Epithelial cell of proximal tubule (primary cell): ENCODE measurements at places on chromosomes 1 and 21. TPM values are rescaled to one million over a fixed set of nuclear protein-coding genes. Genes with fewer than 3 reads are reported as not detected.

GRCh38 chr1:209609041-209609790 is 25.7 kb downstream of the CAMK1G start:
- DNase-seq, result no peak

The FCRL6 gene
- total RNA-seq, result not detected in 2 replicates

- DNase-seq, result no peak
Observed at GRCh38 chr1:51517361-51518032, 1.6 kb downstream of the EPS15 start.

DNA sequence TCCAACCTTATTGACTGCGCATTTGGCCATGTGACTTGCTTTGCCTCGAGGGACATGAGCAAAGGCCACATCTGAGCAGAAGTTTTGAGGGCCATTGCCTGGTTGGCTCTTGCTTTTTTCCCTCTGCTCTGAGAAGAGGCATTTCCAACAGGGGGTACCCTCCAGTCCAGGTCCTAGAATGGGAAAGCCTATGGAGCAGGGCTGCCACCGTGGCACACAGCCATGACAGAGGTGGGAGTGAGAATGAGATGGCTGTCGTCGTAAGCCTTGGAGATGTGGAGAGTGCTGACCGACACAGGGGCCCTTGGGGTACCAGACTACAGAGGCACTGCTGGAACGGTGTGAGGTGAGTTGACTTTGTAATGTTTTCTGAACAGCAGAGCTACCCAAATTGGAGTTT is 103.0 kb downstream of the KCNJ15 start:
- DNase-seq, result no peak

DNA sequence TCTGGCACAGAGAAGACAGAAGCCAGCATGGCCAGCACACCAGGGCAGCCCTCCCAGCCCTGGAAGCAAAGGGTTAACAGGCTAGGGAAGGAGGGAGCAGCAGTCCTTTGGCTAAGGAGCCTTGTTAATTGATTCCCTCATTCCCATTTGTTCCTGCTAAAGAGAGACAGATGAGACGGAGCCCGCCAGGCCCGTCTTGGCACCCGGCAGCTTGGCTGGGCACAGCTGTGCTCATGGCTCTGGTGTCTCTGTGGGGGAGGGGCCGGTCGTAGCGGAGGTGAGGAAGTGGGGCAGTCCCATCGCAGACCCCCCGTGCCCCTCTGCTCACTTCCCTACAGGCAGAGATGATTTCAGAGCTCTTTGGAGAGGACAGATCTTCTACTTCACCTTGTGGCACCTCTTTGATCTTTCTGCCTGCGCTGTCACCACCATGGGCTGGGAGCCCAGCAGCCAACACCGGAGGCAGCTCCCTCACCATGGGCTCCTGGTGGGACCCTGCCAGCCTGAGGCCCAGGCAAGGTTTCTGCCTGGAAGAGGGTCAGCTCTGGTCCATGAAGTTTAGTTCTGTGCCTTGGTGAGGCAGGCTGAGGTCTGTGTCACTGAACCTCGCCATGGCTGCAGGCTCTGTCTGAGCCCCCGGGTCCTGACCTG is 38.0 kb downstream of the FOXO6 start:
- DNase-seq, result no peak

DNA sequence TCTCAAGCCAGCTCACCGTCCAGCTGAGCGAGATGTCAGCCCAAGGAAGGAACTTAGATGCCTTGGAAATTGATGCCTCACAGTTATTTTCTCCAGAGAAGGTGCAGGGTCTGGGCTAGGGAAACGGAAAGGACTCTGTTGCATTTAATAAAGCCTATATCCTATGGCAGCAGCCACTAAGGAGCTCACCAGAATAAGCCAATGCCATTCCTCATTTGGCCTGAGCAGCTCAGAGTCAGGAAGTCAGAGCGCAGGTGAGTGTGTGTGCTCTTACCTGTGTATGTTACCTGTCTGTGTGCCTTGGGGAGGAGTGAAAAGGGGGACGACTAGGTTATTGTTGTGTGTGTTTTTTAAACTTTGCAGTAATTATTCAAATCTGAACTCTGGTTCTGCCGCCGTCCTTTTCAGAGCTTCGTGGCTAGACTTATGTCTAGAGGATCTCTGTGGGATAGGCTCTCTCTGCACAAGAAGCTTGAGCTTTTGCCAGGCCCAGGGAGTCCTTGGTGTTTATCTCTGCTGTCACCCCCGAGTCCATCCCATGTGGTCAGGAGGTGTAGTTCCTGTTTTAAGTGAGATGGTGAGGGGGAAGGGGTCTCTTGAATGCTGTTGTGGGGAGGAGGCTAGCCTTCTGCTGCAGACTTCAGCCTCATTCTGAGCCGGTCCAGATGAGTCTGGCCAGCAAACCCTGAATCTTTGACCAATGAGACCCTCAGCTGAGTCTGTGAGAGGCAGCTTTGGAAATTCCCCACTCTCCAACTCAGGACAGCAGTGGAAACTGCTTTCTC is 2.4 kb downstream of the TMCC2 start:
- DNase-seq, result no peak

DNA sequence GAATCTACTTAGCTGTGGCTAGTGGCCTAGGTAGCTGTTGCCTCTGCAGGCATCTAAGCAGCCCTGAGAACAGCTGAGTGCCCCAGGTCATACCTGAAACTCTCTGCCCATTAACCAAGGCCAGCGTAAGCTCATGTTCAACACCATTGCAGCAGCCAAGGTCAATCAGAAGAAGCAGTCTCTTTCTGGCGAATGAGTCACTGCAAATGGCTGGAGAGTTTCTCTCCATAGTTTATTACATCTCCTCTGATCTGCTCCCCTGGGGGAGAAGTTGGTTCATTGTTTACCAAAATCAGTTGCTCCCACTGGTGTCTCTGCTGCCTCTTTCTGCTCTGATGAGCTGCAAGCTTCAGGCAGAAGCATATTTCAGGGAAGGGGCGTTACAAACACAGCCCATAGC is 6.9 kb upstream of the BCL9 start:
- DNase-seq, result no peak

DNA sequence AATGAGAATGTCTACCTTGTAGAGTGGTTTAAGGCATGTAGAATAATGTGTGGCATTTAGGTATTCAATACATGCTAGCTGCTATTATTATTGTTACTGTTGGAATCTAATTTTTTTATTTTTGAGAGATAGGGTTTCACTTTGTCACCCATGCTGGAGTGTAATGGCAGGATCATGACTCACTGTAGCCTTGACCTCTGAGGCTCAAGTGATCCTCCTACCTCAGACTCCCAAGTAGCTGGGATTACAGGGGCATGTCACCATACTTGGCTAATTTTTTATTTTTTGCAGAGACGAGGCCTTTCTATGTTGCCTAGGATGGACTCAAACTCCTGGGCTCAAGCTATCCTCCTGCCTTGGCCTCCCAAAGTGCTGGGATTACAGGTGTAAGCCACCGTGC is 61.9 kb downstream of the EPB41 start:
- DNase-seq, result no peak

The CD1E gene
- total RNA-seq, result not detected in 2 replicates

GRCh38 chr1:154520333-154520732 is 18.1 kb upstream of the SHE start:
- DNase-seq, result no peak

The WDR64 gene
- total RNA-seq, result not detected in 2 replicates

The AKR7A3 gene
- 0.36 and 1.3 TPM in 2 replicates for total RNA-seq

The ATP1A2 gene
- not detected in 2 replicates for total RNA-seq

GRCh38 chr1:170594066-170594626 is 62.2 kb downstream of the GORAB start:
- DNase-seq, result no peak

The TMEM81 gene
- 0.80 and 3.0 TPM in 2 replicates for total RNA-seq

GRCh38 chr1:168057921-168058320 is 78.8 kb downstream of the GPR161 start:
- no peak for DNase-seq

DNA sequence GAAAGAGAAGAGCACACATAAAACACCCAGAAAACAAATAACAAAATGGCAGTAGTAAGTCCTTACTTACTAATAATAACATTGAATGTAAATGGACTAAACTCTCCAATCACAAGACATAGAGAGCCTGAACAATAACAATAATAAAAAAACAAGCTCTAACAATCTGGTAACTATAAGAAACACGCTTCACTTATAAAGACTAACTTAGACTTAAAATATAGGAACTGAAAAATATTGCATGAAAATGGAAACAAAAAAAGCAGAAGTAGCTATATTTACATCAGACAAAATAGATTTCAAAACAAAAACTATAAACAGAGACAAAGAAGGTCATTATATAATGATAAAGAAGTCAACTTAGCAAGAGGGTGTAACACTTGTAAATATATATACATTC is 83.1 kb upstream of the LYPLAL1 start:
- DNase-seq, result no peak

- DNase-seq, result no peak
Observed at GRCh38 chr1:92340154-92340553, 41.3 kb downstream of the RPAP2 start.

DNA sequence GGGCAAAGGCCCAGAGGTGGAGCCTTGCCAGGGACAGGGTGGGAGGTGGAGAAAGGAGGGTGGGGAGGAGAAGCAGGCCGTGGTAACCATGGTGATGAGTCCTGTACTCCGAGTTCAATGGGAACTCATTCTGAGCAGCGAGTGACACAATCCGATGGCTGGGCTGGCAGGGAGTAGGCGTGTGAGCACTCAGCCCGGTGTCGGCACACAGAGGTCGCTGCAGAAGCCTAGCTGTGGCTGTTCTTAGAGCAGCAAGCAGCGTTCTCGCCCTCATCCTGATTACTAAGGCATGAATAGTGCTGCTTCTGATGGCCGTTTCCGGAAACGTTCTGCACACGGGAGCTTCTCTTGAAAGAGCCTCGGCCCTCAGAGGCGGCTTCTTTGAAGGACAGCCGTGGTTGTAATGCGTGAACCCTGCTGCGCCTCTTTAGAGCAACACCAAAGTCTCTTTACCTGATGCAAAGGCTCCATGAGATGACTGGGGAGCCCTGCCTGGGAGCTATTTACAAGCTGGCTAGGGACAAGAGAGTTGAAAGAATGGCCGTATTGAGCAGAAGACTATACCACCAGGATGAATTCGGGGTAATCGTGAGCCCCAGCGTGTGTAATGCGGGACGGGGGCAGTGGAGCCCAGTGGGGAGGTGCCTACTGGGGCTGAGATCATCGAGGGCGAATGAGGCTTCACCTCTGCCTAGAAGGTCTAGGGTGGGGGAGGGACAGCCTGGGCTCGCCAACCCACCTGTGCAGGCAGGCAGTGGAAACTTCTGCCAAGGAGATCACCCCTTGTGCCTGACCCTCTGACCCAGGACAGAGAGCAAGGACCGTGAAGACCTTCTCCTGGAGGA is 72.8 kb upstream of the PAX7 start:
- no peak for DNase-seq

- DNase-seq, result no peak
Observed at GRCh38 chr1:46522969-46523320, 28.5 kb downstream of the KNCN start.

- no peak for DNase-seq
Observed at GRCh38 chr1:40930174-40930964, 49.1 kb upstream of the CTPS1 start.

GRCh38 chr1:14539953-14540563 is 58.4 kb upstream of the KAZN start:
- DNase-seq, result no peak

The PALMD gene
- total RNA-seq, result 1.4 TPM in 1 of 2 replicates, not detected in the other

DNA sequence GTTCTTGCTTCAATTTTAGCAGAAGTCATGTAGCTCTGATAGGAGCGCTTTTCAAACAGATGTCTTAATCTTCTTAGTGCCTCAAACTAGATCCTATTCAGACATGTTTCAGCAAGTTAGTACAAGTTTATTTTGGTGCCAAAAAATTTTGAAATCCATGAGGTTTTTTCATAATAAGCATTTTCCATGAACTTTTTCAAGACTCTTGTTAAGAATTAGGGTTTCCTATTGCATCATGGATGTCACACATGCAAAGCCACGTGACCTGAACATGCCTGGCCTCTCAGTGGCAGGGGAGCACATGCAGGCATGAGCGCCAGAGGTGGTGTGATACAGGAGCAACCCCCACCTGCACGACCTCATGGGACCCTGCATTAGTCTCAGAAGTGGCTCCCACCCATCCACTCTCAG is 67.6 kb downstream of the POFUT2 start:
- no peak for DNase-seq

DNA sequence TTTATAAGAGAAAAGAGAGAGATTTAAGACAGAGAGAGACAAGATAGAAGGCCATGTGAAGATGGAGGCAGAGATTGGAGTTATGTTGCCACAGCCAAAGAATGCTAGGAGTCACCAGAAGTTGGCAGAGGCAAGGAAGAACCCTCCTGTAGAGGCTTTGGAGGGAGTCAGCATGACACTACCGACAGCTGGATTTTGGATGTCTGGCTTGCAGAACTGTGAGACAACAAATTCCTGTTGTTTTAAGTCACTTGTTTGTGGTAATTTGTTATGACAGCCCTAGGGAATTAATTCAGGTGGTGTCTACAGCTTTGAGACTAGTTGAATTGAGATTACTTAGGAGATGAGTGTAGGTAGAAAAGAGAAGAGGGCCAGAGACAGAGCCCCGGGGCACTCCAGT is 158.5 kb downstream of the DNM3 start:
- no peak for DNase-seq

GRCh38 chr1:197391303-197392226 is 123.5 kb downstream of the CRB1 start:
- no peak for DNase-seq

- no peak for DNase-seq
Observed at GRCh38 chr21:15761507-15762100, 31.8 kb downstream of the USP25 start.

DNA sequence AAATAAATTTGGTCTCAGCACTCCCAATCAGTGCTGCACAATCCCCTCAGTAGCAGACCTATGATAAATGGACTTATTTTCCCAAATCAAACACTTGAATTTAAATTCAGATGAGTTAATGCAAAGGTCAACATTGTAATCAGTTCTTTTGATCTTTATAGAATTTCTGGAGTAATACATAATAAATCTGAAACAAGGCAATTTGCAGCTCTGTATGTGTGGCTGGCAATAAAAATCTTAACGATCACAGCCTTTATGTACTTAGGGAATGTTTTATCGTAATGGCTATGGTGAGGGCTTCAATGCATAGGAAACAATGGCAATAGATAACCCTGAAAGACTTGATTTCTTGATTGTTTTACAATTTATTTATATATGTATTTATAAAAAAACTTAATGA is 91.4 kb downstream of the GPATCH2 start:
- DNase-seq, result no peak

The VASH2 gene
- total RNA-seq, result 0.63 and 3.3 TPM in 2 replicates

The HORMAD1 gene
- not detected in 2 replicates for total RNA-seq

DNA sequence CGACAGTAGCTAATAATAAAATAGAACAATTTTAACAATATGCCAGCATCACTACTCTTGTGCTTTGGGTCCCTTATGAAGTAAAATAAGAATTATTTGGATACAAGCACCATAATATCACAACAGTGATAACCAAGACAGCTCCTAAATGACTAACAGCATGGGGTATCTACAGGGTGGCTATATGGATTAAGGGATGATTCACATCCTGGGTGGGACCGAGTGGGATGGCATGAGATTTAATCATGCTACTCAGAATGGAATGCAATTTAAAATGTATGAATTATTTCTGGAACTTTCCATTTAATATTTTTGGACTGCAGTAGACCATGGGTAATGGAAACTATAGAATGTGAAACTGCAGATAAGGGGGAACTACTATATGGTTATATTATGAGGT is 28.1 kb upstream of the B3GALNT2 start:
- DNase-seq, result no peak

- DNase-seq, result peak; percentile 61
Observed at GRCh38 chr1:3312898-3313575, 141.4 kb upstream of the ARHGEF16 start.

GRCh38 chr1:42533101-42533863 is 70.2 kb downstream of the CCDC30 start:
- DNase-seq, result no peak
